ENCODE measurements at places on chromosomes 7 and 10.
A peak's percentile ranks its signal among the peaks of the same experiment; 100 is the strongest.

- DNase-seq, result no peak
Observed at GRCh38 chr7:35390146-35390545, 136.2 kb upstream of the TBX20 start.

DNA sequence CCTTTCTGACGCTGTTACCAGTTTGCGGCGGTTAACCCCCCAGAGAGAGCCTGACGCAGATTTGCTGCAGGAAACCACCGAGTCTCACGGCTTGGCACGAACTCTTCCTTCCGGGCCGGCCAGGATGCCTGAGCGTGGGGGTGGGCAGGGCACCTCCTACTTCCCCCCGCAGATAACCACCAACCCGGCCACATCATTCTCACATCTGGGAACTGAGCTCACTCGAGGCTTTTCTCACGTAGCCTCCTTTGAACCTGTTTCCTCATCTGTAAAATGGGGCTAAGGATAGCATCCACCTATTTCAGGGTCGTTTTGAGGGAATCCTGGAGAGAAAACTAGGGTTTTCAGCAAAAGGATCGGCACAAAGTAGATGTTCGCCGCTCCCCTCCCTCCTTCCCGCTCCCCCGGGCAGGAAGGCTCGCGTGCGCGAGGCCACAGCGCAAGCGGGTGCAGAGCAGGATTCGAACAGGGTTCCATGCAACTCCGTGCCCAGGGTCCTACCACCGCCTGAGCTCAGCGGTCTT is 23.6 kb downstream of the DDIT4 start:
- peak; percentile 87 for DNase-seq

- DNase-seq, result no peak
Observed at GRCh38 chr10:93181271-93182048, 107.8 kb downstream of the CYP26A1 start.

DNA sequence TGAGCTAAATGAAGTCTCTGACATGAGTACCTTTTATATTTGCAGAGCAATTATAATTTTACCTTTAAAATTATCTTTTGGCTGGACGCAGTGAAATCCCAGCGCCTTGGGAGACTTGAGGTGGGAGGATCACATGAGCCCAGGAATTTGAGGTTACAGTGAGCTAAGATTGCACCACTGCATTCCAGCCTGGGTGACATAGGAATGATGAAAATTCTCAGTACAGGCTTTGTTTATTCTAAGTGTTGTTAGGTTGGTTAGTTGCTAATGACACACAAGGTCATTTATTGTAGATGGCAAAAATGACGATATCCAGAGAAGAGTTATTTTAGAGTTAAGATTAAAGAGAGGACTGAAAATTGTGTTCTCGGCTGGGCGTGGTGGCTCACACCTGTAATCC is 87.6 kb downstream of the XRCC2 start:
- peak; percentile 65 for DNase-seq

- DNase-seq, result no peak
Observed at GRCh38 chr7:3033581-3033980, 10.1 kb downstream of the CARD11 start.

GRCh38 chr7:104946338-104946737 is 67.7 kb upstream of the KMT2E start:
- DNase-seq, result no peak

- DNase-seq, result peak; percentile 76
Observed at GRCh38 chr10:116211682-116212081, 61.3 kb downstream of the GFRA1 start.

DNA sequence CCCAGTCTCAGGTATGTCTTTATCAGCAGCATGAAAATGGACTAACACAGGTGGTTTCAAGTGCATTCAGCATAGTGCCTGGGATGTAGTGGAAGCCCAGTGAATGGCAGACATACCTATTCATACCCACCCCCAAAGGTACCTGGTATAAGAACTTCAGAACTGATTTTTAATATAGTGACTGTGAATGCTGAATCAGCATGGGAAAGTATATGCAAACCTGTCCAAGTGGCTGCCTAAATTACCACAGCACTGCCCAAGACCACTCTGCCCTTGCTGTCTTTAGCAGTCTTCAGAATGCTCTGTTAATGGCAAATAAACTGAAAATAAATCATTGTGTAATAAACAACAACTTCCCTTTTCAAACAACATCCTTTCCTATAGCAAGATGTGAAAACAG is 312.1 kb downstream of the GPAM start:
- DNase-seq, result no peak

GRCh38 chr7:85883-86515 is 106.4 kb upstream of the FAM20C start:
- no peak for DNase-seq

DNA sequence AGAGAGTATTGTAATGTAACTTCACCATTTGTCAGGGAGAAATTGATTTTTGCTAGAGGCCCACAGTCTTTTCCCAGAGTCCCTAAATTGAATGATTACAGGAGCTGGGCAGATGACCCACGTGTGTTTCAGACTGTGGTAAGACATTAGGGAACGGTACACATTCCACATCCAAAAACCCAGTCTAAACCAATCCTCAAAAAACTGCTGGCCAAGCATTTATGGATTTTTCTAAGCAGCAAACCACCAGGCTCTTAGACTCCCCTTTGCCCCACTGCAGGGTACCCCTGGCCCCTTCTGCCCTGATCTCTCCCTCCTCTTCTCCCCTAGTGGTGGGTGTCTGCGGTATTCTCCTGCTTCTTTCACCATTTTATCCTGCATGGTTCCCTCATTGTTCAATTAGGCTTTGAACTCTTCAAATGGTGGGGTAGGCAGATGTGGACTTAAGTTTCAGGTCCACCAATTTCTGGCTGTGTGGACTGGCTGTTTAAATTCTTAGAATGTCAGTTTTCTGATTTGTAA is 135.5 kb upstream of the SORCS3 start:
- DNase-seq, result no peak

GRCh38 chr7:70307544-70308106 is 709.4 kb downstream of the AUTS2 start:
- DNase-seq, result no peak

DNA sequence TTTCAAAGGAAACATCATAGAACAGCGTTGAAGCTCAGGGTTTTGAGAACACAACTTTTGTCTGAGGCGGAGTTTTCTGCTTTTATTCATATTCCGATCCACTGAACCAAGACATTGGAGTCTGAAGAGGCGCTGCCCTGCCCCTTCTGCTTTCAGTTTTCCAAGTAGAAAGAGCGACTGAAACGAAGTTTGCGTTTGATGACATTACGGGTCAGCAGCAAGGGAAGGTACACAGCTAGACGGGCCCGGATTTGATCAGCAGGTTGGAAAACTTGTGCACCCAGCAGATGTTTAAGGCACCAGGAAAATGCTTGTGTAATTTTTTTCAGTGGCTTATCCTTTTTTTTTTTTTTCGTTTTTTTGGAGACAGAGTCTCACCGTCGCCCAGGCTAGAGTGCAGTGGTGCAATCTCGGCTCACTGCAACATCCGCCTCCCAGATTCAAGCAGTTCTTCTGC is 720 bp downstream of the SUN1 start:
- DNase-seq, result no peak

DNA sequence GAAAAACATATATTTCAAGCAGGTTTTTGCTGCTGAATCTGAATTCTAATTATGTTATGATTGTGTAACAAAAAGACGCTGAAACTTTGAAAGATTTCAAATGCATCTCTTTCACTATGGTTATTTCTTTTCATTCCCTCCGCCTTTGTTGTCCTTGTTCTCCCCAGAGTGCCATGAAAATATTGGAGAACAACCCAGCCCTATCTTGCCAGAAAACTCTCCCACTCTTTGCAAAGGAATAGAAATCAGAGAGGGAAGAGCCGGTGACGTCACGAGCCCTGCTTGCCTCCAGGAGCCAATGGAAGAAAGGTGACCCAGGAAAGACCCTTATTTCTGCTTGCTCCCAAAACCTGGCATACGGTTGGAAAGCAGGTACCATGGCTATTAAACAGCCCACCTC is 3.4 kb downstream of the GFRA1 start:
- no peak for DNase-seq
